Activated CD4-positive, alpha-beta T cell treated with anti-CD3 and anti-CD28 coated beads, Interleukin-2, amount 50 U/mL, for 24 hours (primary cell): ENCODE measurements at places on chromosomes 7 and 10.

DNA sequence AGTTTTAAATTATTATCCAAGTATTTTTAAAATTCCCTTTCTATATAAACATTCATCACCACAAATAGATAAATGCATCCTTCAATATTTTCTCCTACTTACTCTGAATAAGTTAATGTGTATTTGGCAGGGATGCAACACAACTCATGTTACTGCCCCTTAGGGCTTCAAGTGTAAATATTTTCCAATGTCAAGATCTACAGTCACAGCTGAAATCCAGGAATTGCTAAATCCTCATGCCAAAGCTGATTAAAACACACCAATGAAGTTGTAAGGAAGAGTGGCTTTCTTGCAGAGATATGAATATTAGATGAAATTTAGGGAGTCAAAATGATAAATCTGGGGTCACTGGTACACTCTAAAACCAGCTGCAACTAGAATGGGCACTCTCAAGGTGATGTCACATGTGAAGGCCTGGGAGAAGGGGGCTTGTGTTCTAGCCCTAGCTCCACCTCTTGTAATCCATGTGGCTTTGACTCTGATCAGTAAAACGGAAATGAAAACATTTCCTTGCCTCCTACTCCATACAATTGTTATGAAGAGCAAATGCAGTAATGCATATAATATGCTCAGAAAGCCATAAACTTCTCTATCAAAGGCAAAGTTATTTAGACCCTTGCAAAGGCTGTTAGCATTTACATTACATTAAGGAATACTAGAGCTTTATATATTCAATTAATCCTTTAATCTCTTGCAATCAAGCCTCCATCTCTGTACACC lies 228.1 kb upstream of the NFE2L3 start:
- no peak for DNase-seq

DNA sequence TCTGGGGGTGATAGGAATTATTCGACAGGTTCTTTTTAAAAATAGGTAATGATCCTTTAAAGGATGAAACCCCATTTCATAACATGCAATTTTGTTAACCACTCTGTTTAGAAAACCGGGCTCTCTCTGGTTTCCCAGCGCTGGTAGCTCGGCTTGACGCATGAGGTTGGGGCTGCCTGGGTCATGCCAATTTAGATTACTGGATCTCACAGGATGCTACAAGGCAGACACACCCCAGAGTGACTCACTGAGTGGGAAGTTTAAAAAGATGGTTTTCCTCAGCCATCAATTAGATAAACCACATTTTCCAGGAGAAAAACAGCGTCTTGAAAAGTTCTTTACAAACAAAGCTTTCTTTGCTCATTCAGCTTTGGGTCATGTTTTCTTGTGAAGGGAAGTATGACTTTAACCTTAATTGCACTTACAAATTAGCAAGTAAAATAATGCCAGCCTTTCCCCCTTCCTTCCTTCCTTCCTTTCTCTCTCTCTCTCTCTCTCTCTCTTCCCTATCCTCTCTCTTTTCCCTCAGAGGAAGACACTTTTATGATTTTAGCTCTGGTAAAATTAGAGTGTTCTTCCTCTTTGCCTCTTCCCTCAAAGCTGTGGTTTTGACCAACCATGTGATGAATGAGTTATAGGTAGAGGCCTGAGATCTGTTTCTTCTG lies 99.8 kb downstream of the EPDR1 start:
- DNase-seq: no peak

- no peak for DNase-seq
Observed at GRCh38 chr7:54874804-54875203, 115.8 kb upstream of the SEC61G start.

DNA sequence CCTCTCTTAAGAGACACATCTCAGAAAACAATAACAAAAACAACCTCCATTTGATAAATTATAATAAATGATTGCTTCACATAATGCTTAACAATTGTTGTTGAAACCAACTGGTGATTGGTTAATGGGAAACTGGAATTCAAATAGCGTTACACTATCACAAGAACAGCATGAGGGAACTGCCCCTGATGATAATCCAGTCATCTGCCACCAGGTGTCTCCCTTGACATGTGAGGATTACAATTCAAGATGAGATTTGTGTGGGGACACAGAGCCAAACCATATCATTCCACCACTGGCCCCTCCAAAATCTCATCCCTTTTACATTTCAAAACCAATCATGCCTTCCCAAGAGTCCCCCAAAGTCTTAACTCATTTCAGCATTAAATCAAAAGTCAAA lies 375.9 kb downstream of the BMPER start:
- no peak for DNase-seq

DNA sequence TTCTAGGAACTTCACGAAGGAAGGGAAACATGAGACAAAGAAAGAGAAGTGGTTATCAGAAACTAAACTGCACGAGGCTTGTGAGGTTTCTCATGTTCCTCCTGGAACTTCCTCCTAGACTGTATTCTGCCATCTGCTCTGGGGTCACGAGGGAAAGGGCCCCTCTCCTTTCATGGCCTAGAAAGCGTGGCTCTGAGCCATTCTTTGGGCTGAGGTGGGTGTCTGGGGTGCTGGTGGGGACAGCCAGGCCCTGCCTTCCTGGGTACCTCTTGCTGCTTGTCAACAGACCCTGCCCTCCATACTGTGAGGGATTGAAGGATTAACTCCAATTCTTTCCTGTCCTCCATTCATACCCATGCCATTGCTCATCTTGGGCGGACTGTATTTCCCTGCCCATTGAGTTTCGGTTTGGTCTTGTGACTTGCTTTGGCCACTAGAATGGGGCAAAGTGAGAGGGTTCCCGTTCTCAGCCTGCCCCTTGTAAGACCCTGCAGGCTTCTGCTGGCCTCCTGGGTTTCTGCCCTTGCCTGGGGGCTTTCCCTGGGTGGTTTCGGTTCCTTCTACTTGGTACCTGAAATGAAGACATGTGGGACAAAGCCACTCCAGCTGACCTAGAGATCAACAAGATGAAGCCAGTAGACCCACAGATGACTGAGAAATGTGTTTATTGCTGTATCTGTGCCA lies 14.9 kb upstream of the GIMAP8 start:
- DNase-seq: no peak

DNA sequence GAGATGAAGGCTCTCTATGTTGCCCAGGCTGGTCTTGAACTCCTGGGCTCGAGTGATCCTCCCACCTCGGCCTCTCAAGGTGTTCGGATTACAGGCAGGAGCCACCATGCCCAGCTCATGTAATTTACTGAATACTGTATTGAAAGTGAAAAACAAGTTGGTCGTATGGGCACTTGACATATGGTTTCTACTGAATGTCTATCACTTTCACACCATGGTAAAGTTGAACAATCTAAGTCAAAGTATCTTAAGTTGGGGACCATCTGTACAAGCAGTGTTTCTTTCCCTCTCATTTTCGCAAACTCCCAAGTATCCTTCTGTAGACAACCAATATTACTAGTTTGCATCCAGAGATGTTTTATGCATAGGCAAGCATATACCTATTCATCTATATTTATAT lies 116.6 kb downstream of the TMEM178B start:
- no peak for DNase-seq

DNA sequence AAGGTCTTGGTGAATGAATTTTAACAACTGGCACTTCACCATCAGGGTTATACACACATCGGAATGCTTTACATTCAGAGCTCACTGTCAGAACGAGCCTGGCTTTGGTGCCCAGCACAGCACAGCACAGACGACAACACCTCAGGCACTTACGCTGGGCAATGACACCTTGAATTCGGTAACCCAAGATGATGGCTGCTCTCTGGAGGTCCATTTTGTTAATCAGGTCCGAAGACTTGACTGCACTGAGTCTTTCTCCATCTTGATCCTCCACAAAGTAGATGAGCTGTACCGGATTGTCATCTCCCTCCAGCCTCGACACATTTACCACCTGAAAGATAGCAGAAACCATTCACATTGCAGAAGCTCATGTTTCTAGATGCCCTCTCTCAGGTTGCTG lies 82.4 kb downstream of the KIAA1549 start:
- DNase-seq: no peak

DNA sequence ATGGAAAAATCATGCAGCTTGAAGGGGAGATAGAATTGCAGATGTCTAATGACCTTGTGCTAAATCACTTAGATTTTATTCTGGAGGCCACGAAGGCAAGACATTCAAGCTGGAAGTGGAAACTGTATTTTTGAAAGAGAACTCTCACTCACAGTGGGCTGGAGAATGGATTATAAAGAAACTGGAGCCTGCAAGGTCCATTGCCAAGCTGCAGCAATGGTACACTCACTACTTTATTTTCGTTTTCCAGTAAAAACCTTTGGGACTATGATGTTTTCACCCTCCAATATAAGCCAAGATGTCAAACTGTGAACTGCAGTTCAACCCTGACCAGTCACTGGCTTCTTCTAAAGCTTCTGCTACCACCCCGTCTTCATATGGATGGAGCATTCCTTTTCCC lies 62.0 kb downstream of the SKIDA1 start:
- no peak for DNase-seq

DNA sequence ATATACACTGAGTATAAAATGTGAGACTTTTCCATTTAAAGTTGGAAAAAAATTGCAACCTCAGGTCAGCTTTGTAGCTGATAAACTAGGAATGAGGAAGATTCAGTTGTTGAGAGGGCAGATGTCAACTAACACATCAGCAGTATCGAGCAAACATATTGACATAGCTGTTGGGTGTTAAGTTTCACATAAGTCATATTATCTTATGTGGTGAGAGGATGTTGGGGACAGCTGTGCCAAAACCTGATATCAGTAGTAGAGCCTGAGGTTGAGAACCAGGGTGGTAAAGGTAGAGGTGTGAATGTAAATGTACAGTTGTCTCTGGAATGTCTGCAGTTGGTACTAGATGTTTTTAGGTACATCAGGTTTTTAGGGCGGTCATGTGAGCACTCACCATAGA lies 5.0 kb downstream of the ZRANB1 start:
- no peak for DNase-seq

GRCh38 chr7:100065452-100066186 lies 15.9 kb downstream of the ZNF3 start:
- no peak for DNase-seq

- DNase-seq: no peak
Observed at GRCh38 chr10:75770626-75771081, 339.2 kb downstream of the LRMDA start.

DNA sequence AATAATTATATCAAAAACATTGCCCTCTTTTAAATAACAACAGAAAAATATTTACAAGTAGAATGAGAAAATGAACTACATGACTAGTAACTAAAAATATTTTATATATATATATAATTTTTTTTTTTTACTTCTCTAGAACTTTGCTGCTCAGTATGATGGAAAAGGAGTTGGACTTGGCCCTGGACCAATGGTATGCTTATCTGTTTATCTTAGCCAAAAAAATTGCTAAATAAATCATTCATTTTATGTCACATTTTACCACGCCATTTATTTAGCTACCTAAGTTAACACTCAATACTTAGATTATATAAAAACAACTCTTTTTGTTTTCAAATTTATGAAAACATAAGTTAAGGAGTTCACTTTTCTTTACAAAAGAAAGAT lies 6.7 kb downstream of the COL1A2 start:
- no peak for DNase-seq

GRCh38 chr10:11331726-11332125 lies 279.7 kb downstream of the USP6NL start:
- no peak for DNase-seq

DNA sequence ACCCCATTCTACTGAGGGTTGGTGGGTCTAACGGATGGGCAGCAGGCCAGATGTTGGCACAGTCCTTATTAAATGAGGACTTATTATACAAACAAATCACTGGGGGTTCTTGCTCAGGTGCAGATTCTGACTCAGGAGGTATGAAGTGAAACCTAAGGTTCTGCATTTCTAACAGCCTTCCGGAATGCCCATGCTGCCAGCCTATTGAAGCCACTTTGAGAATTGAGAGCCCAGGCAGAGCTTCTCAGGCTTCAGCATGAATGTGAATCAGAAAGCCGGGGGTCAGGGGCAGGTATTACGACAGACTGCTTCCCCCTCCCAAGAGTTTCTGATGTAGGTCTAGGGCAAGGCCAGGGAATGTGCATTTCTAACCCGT lies 34.1 kb upstream of the NPFFR1 start:
- no peak for DNase-seq

DNA sequence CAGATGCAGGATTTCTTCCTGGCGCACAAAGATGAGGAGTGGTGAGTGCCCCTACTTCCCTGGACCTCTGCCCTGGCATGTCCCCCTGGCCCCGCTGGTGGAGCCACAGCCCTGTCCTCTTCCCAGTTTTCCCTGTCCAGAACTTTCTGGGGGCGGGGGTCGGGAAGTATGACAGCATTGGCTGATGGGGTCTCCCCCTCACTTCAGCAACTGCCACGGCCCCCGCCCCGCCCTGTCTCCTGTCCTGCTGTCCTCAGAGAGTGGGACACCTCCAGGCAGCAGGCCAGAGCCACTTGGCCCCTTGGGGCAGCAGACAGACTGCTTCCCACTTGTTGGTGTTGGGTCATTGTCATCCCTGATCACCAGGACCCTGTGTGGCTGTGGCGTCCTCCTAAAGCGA lies 7.3 kb downstream of the SRRT start:
- no peak for DNase-seq

- no peak for DNase-seq
Observed at GRCh38 chr7:21361413-21362125, 66.3 kb upstream of the SP4 start.

GRCh38 chr7:20787660-20788419 lies 1.2 kb upstream of the SP8 start:
- DNase-seq: no peak

DNA sequence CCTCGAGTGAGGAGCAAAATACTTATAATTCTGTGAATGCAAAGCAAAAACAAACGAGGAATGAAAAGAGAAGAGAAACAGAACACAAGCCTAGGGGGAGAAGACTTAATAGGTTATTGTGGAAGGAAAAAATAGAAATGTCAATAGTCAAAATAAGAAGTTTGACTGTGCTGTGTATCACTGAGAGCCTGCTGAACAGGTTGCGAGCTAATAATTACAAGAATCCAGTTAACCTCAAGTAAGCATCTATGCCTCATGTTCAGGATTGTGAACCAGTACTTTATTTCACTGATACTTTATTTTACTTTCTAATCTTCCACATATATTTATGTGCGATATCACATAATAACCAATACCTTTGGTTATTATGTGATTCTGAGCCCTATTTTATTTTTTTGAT lies 316.7 kb downstream of the OTUD1 start:
- DNase-seq: no peak

- no peak for DNase-seq
Observed at GRCh38 chr10:76319661-76320060, 888.2 kb downstream of the LRMDA start.

- DNase-seq: peak; percentile 55
Observed at GRCh38 chr10:70145666-70146488, 623 bp downstream of the TYSND1 start.

DNA sequence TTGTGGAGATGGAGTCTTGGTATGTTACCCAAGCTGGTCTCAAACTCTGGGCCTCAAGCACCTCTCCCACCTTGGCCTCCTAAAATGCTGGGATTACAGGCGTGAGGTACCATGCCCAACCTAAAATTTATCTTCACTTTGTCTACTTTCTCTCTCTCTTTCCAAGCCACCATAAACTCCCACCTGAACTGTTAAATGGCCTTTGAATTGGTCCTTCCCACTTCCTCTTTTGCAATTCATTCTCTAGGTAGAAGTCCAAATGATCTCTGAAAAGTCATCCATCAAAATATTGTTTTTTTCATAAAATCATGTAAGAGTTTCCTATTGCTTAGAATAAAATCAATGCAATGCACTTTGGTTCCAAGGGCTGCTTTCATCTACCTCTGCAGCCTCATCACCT lies 90.1 kb upstream of the CELF2 start:
- DNase-seq: no peak
